ENCODE measurements at places on chromosomes 4 and X. TPM values are rescaled to one million over a fixed set of nuclear protein-coding genes. Genes with fewer than 3 reads are reported as not detected.

- H3K36me3 ChIP-seq, result no peaks in the 10 kb centered on the region
- H3K4me3 ChIP-seq, result no peak overlapping the region
- no peaks in the 10 kb centered on the region for H3K27me3 ChIP-seq
- H3K27ac ChIP-seq, result no peak overlapping the region
These were observed 5.8 kb downstream of the CCNQ start for GRCh38 chrX:153592966-153593688.

Gene FRYL
- 15.0 TPM for total RNA-seq

GRCh38 chr4:177483271-177483670 lies 41.0 kb upstream of the AGA start:
- H3K27me3 ChIP-seq, result no peaks in the 10 kb centered on the region
- DNase-seq, result no peak
- no peak overlapping the region for H3K4me3 ChIP-seq
- H3K27ac ChIP-seq, result no peak overlapping the region
- H3K4me1 ChIP-seq, result no peaks in the 10 kb centered on the region

DNA sequence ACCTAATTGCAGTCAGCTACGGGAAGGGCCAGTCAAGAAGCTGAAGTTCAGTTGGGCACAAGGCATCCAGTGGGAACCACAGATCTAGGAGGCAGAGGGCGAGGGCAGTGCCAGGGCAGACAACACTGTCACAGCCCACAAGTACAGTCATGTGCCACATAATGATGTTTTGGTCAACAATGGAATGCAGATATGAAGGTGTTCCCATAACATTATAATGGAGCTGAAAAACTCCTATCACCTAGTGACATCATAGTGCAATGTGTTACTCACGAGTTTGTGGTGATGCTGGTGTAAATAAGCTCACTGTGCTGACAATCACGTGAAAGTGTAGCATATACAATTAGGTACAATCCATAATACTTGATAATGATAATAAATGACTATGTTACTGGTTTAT lies 4.5 kb upstream of the TMEM255A start:
- no peak overlapping the region for H3K27ac ChIP-seq
- no peaks in the 10 kb centered on the region for H3K36me3 ChIP-seq
- no peaks in the 10 kb centered on the region for H3K27me3 ChIP-seq

- no peak overlapping the region for H3K27ac ChIP-seq
- no peaks in the 10 kb centered on the region for H3K36me3 ChIP-seq
- no peak for DNase-seq
- no peaks in the 10 kb centered on the region for H3K4me1 ChIP-seq
- no peaks in the 10 kb centered on the region for H3K27me3 ChIP-seq
- H3K4me3 ChIP-seq, result no peak overlapping the region
These were observed 11.8 kb upstream of the SOWAHB start for GRCh38 chr4:76909711-76910110.

GRCh38 chr4:90071289-90072235 lies 55.6 kb upstream of the CCSER1 start:
- no peak overlapping the region for H3K4me3 ChIP-seq
- no peak for DNase-seq
- no peaks in the 10 kb centered on the region for H3K36me3 ChIP-seq

GRCh38 chrX:49901048-49901447 lies 21.3 kb upstream of the CLCN5 start:
- no peaks in the 10 kb centered on the region for H3K4me1 ChIP-seq
- no peak for DNase-seq
- H3K36me3 ChIP-seq, result no peaks in the 10 kb centered on the region
- H3K4me3 ChIP-seq, result no peak overlapping the region
- peaks cover 20% of the 10 kb centered on the region for H3K27me3 ChIP-seq
- H3K27ac ChIP-seq, result no peak overlapping the region

Gene SRPX
- 10.3 TPM for total RNA-seq

GRCh38 chrX:132030264-132030663 lies 7.2 kb downstream of the STK26 start:
- H3K4me3 ChIP-seq, result no peak overlapping the region
- H3K4me1 ChIP-seq, result no peaks in the 10 kb centered on the region
- H3K27ac ChIP-seq, result no peak overlapping the region
- peaks cover 41% of the 10 kb centered on the region for H3K27me3 ChIP-seq

DNA sequence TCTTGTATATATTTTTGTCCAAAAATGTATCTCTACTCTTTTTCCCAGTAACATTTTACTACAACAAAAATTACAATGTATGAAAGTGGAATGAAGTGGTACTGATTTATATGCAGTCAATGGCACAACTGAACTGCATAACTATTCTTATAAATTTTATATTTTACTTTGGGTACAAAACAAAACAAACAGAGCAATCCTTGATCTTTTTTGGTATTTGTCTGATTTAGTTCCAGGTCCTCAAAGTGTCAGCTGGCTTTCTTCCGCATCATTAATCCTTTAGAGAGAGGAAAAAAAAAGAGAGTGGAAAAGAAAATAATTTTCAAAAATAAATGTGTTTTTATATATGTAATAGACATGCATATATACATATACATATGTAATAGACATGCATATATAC lies 252.4 kb upstream of the SLIT2 start:
- no peak overlapping the region for H3K27ac ChIP-seq
- H3K27me3 ChIP-seq, result no peaks in the 10 kb centered on the region
- DNase-seq, result no peak
- H3K4me3 ChIP-seq, result no peak overlapping the region
- no peaks in the 10 kb centered on the region for H3K36me3 ChIP-seq

Gene SPANXN1
- not detected for total RNA-seq

DNA sequence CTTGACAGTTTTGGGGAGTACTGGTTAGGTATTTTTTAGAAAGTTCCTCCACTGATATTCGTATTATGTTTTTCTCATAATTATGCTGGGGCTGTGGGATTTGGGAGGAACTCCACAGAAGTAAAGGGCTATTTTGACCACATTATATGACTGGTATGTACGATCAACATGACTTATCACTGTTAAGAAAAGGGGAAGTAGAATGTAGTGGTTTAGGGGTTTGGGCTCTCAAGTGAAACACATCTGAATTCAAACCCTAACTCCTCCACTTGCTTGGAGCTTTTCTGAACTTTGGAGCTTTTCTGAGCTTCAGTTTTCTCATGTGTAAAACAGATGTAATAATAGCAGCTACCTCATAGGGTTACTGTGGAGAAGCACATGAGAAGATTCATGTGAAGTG lies 96.4 kb upstream of the C1GALT1C1 start:
- H3K27ac ChIP-seq, result no peak overlapping the region
- H3K4me1 ChIP-seq, result no peaks in the 10 kb centered on the region
- DNase-seq, result no peak
- H3K4me3 ChIP-seq, result no peak overlapping the region
- no peaks in the 10 kb centered on the region for H3K36me3 ChIP-seq
- H3K27me3 ChIP-seq, result no peaks in the 10 kb centered on the region

Gene GLUD2
- 0.42 TPM for total RNA-seq

DNA sequence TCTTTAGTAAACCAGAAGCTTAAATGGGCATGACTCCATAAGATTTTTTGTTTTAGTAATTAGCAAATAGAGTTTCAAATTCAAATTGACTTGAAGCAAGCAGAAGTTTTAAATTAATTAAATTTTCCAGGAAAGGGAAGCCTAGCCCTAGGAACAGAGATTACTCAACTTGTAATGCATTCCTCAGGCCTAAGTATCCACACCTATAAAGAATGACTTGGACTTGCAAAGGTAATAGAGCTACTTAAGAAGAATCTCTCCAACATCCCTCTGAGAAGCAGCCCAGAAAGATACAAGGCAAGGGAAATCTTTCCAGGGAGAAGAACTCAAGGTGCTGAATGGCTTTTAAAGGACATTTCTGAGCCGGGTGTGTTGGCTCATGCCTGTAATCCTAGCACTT lies 16.9 kb upstream of the TMPRSS11E start:
- H3K36me3 ChIP-seq, result no peaks in the 10 kb centered on the region
- no peaks in the 10 kb centered on the region for H3K27me3 ChIP-seq
- no peak overlapping the region for H3K4me3 ChIP-seq
- no peak overlapping the region for H3K27ac ChIP-seq

DNA sequence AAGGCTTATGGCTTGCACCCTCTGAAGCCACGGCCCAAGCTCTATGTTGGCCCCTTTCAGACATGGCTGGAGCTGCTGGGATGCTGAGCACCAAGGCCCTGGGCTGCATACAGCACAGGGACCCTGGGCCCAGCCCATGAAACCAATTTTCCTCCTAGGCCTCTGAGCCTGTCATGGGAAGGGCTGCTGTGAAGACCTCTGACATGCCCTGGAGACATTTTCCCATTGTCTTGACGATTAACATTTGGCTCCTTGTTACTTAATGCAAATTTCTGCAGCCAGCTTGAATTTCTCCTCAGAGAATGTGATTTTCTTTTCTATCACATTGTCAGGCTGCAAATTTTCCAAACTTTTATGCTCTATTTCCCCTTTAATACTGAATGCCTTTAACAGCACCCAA lies 844.7 kb downstream of the PCDH18 start:
- H3K27ac ChIP-seq, result no peak overlapping the region
- H3K4me3 ChIP-seq, result no peak overlapping the region
- H3K36me3 ChIP-seq, result no peaks in the 10 kb centered on the region
- H3K27me3 ChIP-seq, result no peaks in the 10 kb centered on the region
- DNase-seq, result no peak

Gene ADAMTS3
- 0.13 TPM for total RNA-seq

DNA sequence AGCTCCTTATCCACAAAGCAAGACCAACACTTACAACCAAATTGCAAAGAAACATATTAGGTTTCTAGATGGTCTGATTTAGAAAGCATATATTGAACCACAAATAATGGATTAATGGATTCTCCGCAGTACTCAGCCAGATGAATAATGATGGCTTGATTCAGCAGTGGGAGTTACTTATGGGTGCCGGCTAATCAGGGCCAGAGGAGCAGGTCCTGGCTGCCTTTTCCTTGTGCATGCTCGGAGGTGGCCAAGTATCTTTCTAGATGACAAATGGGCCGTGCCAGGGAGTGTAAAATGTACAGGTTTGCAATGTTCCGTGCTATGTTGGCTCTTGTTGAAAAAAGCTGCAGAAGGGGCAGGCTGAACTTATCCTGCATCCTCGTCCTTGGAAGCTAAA lies 70.2 kb downstream of the VCX3A start:
- H3K27ac ChIP-seq, result no peak overlapping the region
- no peak for DNase-seq
- H3K4me1 ChIP-seq, result no peaks in the 10 kb centered on the region
- no peaks in the 10 kb centered on the region for H3K27me3 ChIP-seq

- DNase-seq, result no peak
- H3K27ac ChIP-seq, result no peak overlapping the region
- no peaks in the 10 kb centered on the region for H3K4me1 ChIP-seq
- no peaks in the 10 kb centered on the region for H3K27me3 ChIP-seq
These were observed 229.2 kb upstream of the AFF2 start for GRCh38 chrX:148271263-148271662.

- H3K4me3 ChIP-seq, result no peak overlapping the region
- H3K4me1 ChIP-seq, result no peaks in the 10 kb centered on the region
- no peaks in the 10 kb centered on the region for H3K27me3 ChIP-seq
- no peaks in the 10 kb centered on the region for H3K36me3 ChIP-seq
These were observed 306.9 kb upstream of the FGF13 start for GRCh38 chrX:139018436-139018835.

- H3K27me3 ChIP-seq, result peaks cover 13% of the 10 kb centered on the region
- no peaks in the 10 kb centered on the region for H3K36me3 ChIP-seq
- H3K27ac ChIP-seq, result no peak overlapping the region
- H3K4me1 ChIP-seq, result no peaks in the 10 kb centered on the region
These were observed 6.7 kb upstream of the WFS1 start for GRCh38 chr4:6262847-6263487.

Gene GDPD2
- not detected for total RNA-seq

Gene CT45A3
- total RNA-seq, result not detected

All from psoas muscle (tissue), 8 donors.